ENCODE measurements at places on chromosomes 3 and 15.

DNA sequence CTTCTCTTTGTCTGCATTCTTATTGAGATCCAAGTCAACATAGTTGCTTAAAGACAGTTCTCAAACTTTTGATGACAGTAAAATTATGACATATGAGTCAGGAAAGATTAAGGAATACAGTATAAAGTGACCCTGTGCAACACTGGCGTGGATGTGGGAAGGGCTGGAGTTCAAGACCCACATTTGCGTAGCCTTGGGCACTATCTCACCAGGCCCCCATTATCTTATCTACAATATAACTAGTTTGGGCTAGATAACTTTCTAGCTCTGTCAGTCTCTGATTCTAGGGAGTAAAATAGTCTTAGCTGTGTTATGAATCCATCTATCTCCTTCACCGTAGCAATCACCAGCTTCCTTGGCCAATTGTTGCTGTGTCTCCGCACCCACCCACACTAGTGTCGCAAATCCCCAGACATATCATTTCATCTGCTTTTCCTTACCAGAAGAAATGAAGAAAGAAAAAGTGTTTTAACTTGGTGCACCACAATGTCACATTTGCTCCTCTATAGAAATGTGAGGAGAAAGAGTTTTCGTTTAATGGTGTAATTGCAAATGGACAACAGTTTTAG is 14.9 kb upstream of the TM4SF4 start:
- no peak for DNase-seq

DNA sequence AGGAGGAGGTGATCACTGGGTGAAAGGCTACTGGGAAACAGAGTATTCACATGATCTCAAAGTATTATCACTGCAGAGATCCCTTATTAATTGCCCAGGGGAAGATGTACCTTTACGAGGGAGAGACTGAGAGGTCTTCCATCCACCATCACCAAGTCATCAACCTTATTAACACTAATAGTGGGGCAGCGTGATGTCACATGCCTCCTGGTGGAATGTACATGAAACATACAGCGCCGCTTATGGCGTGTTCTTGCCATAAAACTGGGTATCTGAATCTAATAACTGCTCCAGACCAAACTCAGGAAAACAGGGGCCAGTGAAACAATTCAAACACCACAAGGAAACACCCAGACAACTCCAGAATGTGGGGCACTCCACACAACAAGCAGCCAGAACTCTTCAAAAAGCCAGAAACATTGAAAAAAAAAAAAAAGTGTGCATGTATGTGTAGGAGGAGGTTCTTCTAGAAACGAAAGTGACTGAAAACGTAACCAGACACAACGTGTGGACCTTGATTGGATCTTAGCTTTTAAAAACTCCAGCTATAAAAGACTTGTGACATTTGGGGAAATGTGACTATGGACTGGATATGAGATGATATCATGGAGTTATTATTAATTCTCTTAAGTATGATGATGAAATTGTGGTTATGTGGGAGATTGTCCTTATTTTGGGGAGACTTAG is 4.6 kb downstream of the STIMATE start:
- peak; percentile 38 for DNase-seq

DNA sequence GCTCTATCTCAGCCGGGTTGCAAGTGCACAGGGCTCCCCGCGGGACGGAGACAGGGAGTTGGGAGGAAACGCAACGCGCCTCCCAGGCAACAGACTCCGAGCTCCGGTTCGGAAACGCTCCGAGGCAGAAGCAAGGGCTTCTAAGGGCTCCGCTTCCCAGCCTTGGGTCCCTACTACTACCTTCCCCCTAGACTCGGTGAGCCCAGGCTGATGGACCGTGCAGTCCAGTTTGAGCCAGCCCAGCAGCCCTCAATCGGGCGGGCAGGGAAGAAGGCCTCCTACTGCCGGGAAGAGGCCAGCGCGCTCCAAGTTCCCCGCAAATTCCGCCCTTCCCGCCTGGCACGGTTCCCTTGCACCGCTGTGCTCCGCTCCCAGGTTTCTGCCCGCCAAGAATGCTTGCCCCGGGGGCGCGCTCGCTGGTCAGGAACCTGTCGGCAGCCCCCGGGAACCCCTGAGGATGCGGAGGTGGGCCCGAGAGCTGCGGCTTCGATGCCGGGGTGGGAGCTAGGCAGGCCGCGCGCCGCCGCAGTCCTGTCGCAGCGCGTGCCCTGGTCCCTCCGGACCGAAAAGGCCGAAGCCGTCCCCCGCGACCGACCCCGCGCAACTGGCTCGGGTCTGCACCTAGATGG is 728 bp downstream of the TRANK1 start:
- no peak for DNase-seq

DNA sequence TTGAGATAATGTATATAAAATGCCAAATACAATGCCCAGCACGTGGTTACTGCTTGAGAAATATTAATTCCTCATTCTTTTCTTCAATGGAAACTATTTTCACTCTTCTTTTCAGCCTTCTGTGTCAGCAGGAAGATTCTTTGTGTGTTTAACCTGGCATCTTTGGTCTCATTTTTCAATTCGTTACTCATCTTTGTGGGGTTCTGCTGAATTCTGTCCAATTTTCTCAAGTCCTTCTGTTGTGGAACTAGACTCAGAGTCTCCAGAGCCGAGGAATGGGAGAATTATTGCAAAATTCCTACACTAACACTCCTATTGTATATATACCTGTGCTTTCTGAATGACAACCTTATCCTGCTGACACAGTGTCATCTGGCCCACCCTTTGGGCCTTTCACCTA is 96.8 kb upstream of the RGMA start:
- DNase-seq, result no peak

- no peak for DNase-seq
Observed at GRCh38 chr15:68637767-68638404, 59.1 kb downstream of the CORO2B start.

GRCh38 chr15:68177742-68178141 is 27.4 kb downstream of the CALML4 start:
- no peak for DNase-seq

DNA sequence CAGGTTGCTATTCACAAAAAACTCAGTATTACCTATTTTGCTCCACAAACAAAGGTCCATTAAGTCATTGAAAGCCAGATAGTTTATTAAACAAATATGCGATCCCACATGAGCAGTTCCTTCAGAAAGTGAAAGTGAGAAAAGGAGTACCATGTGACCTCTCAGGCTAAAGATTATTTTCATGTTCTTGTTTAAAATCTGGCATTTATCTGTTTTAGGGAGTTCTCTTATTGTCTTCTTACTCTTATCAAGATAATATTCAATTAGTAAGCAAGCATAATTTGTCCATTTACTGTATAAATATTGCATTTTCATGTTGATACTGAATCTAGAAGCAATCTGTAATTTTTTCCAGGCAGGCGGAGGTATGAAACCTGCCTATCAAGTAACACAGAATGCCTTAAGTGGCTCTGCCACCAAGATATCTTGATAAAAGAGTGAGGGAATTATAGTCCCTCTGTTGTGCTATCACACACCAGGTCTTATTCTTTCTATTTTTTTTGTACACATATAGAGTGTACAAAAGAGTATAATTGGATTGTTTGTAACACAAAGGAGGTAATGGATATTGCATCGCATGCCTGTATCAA is 20.1 kb upstream of the PLSCR5 start:
- DNase-seq, result no peak

DNA sequence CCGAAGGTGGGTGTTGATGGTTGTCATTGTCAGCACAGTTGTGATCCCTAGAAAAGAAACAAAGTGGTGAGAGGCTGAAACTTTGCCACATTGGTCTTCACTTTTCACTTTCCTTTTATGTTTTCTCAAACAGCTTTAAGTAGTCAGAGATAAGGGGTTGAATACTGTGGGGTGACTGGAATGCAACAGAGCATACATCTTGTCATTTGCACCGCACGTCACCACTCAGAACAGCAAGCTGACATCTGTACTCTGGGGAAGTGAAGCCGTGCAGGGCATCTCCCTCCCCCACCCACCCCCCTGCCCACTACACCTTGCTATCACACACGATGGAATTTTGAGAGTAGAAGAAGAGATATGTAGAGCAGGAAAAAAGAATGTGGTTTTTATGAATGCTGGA is 211.7 kb downstream of the GABRB3 start:
- DNase-seq, result no peak

DNA sequence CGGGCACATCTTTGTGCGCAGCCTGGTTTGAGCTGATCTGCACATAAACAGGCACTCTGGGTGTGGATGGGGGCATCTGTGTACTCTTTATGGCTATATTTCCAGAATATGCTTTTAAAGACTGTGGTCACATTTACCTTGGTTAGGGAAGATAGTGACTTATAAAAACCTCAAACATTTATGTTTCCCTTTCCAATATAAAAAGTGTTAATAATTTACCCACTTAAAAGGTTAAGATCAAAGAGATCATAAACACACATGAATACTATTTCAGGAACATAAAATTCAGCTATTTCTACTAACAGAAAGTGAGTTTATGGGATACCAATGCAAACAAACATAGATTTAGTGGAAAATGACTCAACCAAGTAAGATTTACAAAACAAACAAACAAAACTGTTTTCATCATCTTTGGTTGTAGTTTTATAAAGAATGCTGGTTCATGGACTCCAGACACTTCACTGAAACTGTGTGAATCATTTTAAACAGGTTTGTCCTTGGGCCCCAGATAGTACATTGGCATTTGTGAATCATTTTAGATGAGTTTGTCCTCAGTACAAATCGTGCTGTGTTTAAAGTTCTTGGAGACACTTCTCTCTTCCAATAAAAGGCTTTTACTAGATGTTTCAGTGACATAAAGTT is 253.5 kb upstream of the CTDSPL start:
- no peak for DNase-seq

DNA sequence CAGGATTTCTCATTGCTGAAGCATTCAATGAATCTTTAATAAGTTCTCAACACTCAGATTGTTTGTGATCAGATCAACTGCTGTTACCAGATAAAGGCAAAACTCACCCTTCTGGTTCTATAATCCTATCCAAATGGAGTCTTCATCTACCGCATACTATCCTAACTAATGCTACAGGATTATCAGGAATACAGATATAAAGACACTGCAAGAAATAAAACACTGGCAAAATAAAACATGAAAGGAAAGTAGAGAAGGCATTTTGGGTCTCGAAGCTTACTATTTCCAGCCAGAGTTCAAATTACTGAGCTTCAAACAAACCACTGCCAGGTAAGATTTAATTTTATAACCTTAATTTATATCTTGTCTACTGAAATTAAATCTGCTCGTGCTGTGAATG is 524 bp downstream of the CHRM5 start:
- no peak for DNase-seq

DNA sequence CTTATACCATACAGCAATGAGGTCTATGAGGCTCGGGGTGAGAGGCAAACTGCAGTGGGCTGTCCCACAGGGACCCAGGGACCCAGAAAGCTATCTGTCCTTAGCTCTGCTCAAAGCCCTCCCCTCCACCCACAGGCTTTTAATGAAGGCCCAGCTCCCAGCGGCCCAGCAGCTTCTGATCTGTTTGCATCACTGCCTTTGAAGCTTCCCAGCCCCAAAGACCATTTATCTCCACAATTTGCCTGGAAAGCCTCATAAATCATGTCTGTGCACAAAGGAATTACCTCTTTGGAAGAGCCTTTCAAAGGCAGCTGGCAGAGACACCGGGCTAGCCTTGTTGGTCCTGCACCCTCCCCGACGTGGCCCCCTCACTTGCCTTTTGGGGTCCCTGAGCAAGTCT is 123.9 kb downstream of the RAB11A start:
- DNase-seq, result no peak

- no peak for DNase-seq
Observed at GRCh38 chr3:36833160-36833814, 68.9 kb upstream of the DCLK3 start.

DNA sequence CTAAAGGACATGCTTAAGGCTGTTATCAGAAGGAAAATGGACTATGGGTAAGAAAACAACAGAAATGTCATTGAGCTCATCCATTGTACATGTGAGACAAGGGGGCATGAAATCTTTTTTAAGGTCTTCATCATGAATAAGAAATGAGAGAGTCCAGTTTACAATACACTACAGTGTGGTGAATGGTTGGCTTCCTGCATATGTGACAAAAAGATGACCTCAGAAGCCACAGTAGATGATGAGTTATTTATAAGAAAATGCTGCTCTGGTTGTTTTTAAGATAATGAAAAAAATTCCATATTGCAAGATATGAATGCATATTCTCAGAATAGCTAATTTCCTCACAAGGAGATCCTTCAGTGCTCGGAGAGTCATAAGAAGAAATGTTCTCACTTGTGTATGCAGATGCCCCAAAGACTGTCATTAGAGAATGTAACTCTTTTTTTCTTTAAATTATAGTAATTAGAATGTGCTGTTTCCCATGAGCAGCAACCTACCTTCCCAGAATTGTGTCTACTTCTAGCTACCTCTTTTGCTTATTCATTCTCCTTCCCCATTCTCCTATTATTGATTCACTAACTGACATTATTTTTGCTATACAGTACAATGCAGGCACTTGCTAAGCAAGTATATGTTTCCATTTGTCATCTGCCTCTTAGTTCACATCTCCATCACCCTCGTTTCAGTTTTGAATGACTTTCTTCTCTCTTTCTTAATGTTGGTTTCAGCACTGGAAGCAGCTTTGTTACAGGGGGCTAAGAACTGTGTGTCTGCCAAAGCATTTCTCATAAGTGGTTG is 152.0 kb upstream of the PEX5L start:
- DNase-seq, result no peak

DNA sequence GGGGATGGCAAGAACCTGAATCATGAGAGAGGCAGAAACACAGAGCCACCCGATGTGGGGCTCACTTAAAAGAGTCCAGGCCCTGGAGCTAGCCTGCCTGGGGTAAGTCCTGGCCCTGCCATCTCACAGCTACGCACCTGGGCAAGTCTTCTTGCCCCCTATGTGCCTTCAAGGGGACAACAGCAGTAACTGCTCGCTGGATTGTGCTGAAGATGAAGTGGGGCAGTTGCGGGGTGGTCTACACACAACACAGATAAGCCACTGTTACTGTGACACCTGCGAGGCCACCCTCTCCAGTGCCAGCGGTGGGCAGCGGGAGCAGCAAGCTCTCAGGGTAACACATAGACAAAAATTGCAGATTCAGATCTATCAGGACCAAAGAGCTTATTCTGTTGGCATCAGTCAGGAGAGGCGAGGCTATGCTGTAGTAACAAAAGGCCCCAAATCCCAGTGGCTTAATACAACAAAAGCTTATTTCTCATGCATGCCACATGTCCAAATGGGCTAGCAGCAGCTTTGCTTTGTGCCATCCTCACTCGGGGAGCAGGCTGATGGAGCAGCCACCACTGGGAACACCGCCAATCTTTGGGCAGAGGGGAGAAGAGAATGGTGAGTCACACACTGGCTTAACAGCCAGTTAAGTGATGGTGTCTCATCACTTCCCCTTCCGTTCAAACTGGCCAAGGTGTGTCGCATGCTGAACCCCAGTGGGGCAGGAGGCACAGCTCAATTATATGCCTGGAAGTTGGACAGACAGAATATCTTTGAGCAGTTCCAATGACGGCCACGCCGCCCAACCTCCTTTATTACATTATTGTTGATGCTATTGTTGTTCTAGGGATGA is 78.3 kb downstream of the WNT7A start:
- DNase-seq, result no peak

- no peak for DNase-seq
Observed at GRCh38 chr3:62159709-62160092, 213.6 kb downstream of the FEZF2 start.

DNA sequence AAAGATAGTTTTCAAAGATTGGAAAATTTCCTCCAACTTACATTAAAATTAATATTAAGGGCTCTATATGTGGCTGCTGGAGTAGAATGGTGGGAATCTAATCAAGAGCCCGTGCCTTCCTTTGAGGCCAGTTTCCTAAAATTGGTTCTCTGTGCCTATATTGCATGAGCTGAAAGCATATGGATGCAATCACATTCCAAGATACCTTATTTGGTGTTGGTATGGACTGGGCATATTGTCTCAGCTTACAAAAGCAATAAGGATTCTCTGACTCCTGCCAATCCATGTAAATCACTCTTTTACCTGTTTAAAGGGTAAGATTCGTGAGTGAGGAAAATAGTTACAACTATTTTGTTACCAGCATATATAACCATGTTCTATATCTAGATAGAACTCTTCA is 111.6 kb downstream of the GREM1 start:
- no peak for DNase-seq
